Stimulated activated naive CD4-positive, alpha-beta T cell treated with Interleukin-2 at 50 U/mL for 16 hours (primary cell): ENCODE measurements at places on chromosomes 2 and 18.

GRCh38 chr18:49904871-49905555, 91.7 kb upstream of the ACAA2 start:
- DNase-seq: no peak

DNA sequence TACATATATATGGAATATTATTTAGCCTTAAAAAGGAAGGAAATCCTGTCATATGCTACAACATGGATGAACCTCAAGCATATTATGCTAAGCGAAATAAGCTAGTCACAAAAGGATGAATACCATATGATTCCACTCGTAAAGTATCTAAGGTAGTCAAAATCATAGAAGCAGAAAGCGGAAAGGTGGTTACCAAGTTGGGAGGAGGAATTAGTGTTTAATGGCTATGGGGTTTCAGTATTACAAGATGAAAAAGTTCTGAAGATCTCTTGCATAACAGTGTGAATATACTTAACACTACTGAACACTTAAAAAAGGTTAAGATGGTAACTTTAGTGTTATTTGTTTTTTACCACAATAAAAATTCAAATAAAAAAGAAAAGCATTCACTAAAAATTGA, 99.0 kb downstream of the MGAT5 start:
- no peak for DNase-seq

DNA sequence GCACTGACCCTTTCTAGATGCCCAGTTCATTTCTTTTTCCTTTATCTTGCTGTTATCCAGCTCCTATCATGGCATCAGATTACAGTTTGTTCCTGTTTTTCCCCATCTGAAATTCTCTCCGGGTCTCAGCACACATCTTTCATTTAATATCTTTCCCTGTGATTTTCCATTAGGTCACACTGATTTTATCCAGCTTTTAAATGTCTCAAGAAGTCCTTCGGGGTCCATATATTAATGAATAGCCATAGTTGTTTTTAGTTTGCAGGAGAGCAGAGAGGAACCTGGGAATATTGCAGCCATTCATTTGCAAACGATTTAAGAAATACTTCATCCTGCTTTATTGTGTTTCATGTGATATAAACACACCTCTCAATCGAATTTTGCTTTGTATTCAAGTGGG, 374.2 kb downstream of the TDRD15 start:
- no peak for DNase-seq

- peak; percentile 21 for DNase-seq
Observed at GRCh38 chr2:70104231-70105111, 17.2 kb downstream of the PCBP1 start.

DNA sequence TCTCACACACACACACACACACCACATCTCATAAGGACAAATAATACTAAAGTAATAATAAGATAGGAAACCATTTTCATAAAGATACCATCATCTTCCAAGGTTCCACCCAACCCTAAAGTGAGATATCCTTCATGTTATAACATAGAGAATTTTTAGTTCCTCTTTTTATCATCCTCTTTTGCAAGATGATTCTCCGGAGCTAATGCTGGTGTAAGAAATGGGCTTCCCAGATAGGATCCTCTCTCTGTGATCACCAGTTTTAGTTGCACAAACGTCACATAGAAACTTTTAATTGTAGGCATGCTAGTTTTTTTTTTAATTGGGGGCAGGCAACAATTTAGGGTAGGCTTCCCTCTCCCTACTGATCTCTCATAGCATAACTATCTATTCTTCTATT, 49.6 kb downstream of the ARHGAP25 start:
- no peak for DNase-seq

GRCh38 chr2:236078297-236079255, 89.6 kb downstream of the GBX2 start:
- DNase-seq: no peak

DNA sequence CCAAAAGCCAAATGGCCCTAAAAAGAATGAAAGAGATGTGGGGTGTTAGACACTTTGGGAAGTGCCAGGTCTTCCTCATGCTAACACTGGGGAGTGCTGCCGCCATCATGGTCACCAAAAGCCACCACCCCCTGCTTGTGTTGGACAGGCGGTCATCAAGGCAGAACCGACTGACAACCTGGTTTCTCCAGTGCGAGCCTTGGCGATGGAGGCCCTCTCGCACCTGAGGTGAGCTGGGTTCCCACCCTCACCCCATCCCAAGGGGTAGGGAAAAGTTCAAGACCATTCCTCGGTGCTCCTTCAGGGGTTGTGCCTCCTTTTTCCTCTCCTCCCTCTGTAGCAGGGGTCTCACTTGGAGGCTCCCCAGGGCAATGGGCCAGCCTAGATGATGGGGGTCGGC, 33.6 kb downstream of the MROH2A start:
- no peak for DNase-seq

GRCh38 chr2:9782197-9782719, 61.0 kb upstream of the TAF1B start:
- peak; percentile 79 for DNase-seq

DNA sequence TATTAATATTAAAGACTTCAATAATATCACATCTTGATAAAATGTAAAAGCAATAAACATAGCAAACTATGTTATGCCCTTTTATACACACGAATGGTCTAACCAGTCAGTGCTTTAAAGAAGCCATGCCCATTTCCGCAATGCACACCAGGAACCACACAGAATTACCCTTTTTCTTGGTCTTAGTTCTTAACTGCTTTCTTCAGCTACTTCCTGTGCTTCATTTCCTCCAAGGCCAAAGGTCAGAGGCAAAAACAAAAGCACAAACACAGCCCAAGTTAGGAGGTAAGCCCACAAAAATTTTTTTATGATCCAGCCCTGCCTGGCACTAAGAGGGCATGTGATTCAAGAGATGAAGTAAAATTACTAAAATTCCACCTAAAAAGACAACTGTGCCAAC, 267.2 kb downstream of the FBXO15 start:
- DNase-seq: no peak

GRCh38 chr2:26687328-26687727, 5.2 kb upstream of the KCNK3 start:
- no peak for DNase-seq

DNA sequence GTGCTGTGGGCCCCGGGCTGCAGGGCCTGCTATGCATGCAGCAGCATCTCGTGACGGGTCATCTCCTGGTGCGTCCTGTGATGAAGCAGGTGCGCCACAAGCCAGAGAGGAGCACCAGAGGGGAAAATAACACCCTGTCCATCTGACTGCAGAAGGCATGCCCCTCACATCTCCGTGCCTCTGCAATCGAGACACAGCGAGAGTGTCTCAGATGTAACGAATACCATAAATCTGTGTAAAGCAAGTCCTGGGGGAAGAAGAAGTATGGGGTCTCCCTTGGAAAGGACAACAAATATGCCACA, 137.5 kb downstream of the PTGR3 start:
- no peak for DNase-seq

- DNase-seq: no peak
Observed at GRCh38 chr2:180190851-180191250, 183.8 kb upstream of the CWC22 start.

GRCh38 chr2:231000211-231000904, 4.4 kb downstream of the SPATA3 start:
- DNase-seq: no peak

GRCh38 chr2:70009762-70010575, 48.5 kb upstream of the ASPRV1 start:
- no peak for DNase-seq

- DNase-seq: no peak
Observed at GRCh38 chr2:9292426-9292825, 85.8 kb downstream of the ASAP2 start.
